ENCODE measurements at places on chromosomes 12 and 14.

DNA sequence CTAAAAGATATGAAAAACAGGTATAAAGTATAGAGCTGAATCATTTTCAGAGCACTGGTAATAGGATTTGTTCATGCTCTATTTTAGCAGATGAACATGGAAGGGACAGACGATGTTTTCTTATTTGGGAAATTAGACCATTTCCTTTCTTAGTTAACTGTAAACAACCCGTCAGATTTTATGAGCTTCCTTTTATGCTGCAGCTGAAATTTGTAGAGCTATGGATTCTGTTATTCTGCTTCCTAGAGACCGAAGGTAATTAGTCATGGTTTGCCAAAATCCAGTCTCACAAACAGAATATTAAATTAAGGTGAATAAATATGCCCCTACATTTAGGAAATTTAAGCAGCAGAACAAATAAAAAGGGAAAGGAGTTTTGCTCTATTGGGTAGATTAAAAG, 180.2 kb upstream of the SYT1 start:
- no peak for DNase-seq

- no peak for DNase-seq
Observed at GRCh38 chr14:49221316-49221715, 364.9 kb downstream of the RPS29 start.

DNA sequence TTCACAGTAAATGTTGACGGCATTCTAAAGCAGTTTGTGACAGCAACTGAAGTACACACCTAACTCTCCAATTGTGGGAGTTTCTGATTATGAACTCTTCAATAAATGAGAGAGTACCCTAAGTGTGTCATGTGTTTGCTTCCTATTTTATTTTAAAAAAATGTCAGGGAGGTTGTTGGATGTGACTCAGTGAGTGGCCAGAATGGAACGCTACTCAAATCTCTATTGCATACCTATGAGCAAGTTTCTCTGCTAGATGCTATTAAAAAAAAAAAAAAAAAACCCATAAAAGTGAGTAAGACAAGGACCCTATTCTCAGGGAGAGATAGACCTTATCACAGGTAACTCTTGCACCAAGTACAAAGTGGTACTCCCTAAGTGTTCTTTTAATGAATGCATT, 256.6 kb downstream of the BTG1 start:
- DNase-seq, result no peak

- no peak for DNase-seq
Observed at GRCh38 chr12:112713471-112713870, 78.1 kb upstream of the RPH3A start.

DNA sequence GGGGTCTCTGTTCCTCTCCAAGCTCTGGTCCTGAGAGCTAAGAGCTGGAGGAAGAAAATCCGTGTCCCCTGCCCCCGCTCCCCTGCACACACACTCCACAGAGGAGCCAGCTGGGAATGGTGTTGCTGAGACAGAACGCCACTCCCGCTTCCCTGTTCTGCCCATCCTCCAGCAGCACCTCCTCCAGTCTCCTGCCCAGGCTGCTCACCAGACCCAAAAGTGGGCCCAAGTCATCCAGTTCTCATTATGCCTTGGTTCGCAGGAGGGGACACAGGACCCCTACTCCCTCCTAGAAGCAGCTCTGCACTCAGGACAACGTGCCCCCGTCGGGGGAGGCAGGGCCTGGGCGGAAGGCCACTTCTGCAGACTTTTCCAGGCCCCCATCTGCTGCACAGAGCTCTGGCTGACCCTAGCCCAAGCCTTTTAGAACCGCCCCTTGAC, 830 bp upstream of the TRMT61A start:
- DNase-seq, result no peak

DNA sequence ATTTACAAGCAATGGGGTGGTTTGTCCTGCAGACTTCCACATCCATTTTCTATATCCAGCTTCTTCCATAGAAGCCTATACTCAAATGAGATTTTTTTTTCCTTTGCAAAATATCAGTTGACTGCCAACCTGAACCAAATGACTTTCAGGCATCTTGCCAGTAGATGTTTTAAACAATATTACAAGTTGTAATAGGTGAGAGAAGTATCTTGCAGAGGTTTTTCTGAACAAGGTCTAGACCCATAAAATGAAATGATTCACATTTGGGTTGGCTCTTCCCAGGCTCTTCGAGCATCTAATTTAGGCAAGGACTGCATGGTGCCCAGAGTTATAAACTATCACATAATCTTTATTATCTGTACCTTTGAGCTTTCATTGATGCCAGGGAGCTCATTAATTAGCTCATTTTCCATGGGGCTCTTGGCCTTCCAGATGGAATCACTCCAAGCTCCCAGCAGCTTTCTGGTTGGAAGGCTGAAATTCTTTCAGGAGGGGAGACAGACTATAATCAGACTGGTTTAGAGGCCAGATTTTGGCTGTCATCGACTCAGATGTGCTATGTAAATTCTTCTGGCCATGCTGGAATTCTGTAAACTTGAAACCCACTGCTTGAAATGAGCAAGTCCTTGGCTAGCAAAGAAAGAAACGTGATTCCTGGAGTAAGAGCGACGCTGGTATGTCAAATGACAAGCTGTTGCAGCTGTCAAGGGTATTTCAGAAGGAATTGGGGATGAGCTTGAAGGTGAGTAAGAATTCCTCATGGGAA, 32.2 kb upstream of the DICER1 start:
- DNase-seq, result no peak

DNA sequence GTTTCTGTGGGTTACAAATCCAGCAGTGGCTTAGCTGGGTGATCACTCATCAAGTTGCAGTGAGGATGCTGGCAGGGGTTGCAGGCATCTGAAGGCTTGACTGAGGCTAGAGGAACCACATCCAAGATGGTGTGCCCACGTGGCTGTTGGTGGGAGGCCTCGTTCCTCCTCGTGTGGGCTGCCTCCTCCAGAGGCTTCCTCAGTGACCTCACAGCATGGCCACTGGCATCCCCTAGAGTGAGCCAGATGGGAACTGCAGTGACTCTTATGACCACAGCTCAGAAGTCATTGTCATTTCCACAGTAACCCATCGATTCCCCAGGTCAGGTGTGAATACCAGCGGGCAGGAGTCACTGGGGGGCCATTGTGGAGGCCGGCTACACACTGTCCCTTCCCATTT, 17.8 kb downstream of the AACS start:
- DNase-seq, result no peak

GRCh38 chr12:2348482-2348852, 295.7 kb downstream of the CACNA1C start:
- no peak for DNase-seq

DNA sequence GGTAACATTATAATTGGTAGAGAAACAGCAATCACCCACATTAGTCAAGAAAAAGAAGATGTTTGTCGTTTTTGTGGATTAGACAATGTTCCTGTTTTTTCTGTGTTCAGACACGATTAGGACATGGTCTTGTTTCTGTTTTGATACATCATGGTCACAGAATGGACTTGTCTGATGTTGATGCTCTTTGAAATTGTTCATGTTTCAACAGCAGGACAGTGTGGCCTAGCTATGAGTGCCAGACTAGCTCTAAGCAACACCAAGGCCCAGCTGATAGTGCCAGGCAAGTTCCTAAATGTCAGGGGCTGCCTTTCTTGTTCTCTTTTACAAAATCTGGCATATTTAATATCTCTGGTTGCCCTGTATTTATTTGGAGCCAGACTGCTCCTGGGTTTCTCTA, 40.9 kb upstream of the TOMM20L start:
- DNase-seq, result no peak

- no peak for DNase-seq
Observed at GRCh38 chr12:29216266-29216665, 67.2 kb downstream of the FAR2 start.

- no peak for DNase-seq
Observed at GRCh38 chr14:70265422-70265821, 76.7 kb upstream of the SLC8A3 start.

GRCh38 chr14:54312166-54312801, 84.5 kb upstream of the CDKN3 start:
- DNase-seq, result peak; percentile 85

GRCh38 chr12:54294953-54295566, 5.8 kb downstream of the NFE2 start:
- no peak for DNase-seq

DNA sequence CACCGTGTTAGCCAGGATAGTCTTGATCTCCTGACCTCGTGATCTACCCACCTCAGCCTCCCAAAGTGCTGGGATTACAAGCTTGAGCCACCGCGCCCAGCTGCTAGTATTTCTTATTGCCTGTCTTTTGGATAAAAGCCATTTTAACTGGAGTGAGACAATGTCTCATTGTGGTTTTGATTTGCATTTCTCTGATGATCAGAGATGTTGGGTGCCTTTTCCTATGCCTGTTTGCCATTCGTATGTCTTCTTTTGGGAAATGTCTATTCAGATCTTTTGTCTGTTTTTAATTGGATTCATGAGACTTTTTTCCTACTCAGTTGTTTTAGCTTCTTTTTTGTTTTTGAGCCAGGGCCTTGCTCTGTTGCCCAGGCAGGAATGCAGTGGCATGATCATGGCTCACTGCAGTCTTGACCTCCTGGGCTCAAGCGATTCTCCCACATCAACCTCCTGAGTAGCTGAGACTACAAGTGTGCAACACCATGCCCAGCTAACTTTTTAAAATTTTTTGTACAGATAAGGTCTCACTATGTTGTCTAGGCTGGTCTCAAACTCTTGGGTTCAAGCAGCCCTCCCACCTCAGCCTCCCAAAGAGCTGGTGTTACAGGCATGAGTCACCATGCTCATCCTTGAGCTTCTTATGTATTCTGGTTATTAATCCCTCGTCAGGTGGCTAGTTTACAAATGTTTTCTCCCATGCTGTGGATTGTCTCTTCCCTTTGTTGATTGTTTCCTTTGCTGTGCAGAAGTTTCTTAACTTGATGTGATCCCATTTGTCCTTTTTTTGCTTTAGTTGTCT, 65.9 kb downstream of the ACACB start:
- no peak for DNase-seq

DNA sequence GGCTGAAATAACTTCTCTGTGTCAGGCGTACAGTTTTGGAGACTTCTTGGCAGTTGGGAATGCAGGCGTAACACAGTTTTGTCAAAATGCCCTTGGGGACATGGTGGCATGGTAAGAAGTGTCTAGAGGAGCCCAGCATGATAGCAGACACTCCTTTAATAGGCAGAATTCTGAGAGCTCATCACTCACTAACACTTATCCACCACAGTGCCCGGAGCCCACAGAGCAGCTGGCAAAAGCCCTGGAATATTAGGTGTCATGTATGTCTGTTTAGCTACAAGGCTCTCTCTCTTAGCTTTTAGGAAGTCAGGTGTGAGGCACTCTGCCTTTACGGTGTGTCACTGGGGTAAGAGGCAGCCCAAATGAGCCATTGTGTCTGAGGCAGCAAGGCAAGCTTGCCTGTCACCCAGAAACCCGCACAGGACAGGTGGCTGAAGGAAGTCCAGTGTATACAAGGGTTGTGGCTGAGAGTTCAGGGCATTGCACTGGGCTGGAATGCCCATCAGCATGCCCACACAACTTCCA, 96.3 kb downstream of the ESRRB start:
- DNase-seq, result no peak

DNA sequence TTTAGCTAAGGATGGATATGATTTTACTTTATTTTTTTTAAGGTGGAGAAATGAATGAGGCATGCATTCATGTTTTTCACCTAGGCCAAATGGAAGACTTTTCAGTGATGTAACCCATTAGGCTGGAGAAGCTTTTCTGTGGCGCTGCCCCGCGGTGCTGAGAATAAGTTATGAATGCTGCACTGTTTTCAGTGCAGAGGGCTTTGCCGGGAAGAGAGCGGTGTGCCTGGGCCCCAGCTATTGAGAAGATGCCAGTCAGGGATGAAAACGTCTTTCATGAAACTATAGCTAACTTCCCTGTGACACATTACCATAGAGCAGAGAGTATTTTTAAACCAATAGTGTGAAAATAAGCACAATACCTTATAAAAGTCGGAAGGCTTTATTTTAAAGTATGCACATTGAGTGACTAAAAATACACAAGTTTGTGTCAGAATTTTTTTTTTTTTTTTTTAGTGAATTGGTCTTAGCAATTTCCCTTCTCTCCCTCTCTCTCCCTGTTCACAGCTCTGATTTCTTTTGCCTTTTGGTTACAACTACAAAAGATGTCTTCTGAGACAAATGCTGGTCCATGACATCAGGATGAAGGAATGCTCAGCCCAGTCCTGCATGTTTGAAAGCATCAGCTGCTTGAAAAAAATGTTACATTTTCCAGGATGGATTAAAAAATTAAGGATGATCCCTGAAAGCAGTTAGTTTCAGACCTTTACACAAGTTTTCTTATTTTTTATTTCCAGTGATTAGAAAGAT, 48.3 kb downstream of the NPAS3 start:
- no peak for DNase-seq

DNA sequence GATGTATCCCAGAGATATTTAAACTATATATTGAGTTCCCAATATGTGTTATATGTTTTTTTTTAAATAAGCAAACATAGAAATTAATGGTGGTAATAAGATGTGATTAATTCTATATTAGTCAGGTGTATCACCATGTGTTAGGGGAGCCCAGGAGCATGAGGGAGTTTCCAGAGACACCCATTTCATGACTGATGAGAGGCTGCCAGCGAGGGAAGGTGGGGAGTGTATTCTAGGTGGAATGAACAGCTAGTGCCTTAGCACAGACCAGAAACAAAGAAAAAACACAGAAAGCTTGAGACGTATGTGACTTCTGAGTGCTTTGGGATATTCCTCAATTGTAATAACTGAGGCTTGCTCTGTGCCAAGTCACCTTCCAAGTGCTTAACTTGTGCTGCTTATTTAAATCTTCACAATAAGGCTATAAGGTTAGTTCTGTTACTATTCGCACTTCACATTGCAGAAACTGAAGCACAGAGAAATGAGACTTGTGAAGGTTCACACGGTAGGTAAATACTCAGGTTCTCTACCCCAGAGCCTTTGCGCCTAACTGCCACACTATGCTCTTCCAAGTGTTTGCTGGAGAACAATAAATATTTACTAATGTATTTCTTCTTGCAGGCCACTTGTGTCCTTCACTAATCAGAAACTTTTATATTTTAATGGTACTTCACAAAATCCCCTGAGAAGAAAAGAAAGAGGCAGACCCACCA, 17.9 kb upstream of the MGP start:
- DNase-seq, result no peak

GRCh38 chr12:103313894-103314293, 181.9 kb downstream of the C12orf42 start:
- DNase-seq, result no peak

All from pulmonary artery endothelial cell (primary cell).